NCI-H510A (cell line): ENCODE measurements at places on chromosomes 1 and 21.

DNA sequence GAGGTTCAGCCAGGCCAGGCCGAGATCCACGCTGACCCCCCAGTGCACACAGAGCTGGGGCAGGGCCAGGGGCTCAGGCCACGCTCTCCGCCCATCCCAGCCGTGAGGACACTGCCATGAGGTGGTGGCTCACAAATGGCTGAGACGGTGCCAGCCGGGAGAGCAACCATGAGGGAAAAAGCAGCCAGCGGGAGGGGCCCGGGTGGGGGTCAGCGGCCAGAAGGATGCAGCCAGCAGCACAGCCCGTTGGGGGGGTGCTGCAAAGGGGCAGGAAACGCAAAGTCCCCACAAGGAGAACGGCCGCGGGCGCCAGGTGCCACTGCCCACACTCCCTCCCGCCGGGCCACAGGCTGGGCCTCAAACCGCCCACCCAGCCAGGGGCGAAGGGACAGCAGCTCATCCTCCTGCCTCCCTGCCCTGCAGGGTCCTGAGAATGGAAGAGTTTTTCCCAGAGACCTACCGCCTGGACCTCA lies 8.3 kb downstream of the TTLL10 start:
- no peak for DNase-seq

- no peak for DNase-seq
Measured at GRCh38 chr1:100607628-100608240, 69.8 kb downstream of the GPR88 start.

DNA sequence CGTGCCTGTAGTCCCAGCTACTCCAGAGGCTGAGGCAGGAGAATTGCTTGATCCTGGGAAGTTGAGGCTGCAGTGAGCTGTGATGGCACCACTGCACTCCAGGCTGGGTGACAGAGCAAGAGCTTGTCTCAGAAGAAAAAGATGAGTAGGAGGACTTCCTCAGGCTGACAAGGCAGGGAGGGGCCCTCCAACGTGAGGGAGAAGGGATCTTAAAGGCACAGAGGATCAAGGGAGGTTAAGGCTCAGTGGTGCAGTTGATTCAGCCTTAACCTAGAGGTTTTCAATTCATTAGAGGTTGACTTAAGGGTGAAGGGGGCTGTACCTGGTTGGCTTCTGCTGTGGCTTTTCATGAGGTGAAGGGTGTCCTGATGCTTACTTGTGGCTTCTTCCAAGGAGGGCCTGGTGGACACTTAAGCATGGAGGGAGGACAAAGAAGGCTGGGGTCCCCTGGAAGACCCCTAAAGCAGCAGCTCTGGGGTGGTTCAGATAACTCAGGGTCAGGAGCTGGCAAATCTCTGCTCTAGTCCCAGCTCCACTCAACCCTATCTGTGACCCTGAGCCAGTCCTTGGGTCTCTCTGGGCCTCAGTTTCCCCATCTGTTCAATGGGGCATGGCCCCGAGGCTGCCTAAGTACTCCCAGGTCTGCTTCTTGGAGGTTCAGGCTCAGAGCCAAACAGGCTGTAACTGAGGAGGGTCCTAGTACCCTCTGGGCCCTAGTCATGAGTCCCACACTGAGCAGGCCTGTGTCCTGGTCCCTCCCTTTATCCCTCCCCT lies 6.3 kb downstream of the EXTL1 start:
- DNase-seq, result no peak

DNA sequence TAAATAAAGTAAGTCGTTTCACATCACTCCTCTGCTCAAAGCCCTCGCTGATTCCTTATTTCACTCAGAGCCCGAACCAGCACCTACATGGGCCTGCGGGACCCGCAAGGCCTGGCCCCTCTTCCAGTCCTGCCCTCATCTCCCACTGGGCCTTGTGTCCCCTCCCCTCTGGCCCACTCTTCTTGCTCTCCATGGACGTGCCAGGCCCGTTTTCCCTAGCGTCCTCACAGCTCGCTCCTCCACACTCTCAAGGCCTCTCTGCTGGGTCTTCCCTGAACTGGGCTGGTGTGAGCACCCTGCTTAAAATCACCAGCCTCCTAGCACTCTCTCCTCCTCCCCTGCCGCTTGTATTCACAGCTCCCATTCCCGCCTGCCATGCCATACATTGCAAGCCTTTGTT lies 237.9 kb downstream of the FOXD2 start:
- DNase-seq, result no peak

GRCh38 chr1:229554886-229555621 lies 3.5 kb downstream of the ABCB10 start:
- DNase-seq, result no peak

- no peak for DNase-seq
Measured at GRCh38 chr21:28419811-28420210, 572.9 kb downstream of the LTN1 start.

DNA sequence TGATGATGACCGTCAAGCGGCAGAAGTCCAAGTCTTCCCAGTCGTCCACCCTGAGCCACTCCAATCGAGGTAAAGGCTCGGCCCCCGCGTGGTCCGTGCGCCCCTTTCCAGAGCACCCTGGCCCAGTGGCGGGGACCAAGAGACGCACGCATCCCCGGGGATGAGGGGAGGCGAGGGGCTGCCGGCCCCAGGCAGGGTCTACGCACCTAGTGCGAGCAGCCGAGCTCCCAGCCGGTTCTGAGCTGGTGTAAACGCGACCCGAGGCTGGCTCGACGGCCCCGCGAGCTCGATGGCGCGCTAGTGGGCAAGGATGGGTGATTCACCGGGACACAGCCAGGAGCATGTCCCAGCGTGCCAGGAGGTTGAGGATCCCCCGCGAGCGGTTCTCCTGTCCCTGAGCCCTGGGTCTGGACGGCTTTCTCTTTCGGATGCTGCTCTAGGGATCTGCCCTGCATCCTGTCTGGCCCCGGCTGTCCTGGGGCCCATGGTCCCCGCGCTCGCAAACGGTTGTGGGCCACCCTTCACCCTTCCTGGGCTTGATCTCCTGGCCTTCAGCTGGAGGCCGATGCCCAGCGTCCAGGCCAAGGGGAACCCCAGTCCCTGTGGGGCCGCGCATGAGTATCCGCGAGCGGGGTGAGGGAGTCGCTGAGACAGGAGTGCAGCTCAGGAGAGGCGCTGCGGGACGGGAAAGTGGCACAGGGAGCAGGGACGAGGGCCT lies 689 bp downstream of the PKP1 start:
- no peak for DNase-seq

- DNase-seq, result no peak
Measured at GRCh38 chr1:186046437-186047211, 312.4 kb downstream of the HMCN1 start.

- no peak for DNase-seq
Measured at GRCh38 chr21:31211836-31212235, 132.2 kb downstream of the TIAM1 start.

- DNase-seq, result no peak
Measured at GRCh38 chr1:64654519-64655341, 90.1 kb upstream of the RAVER2 start.

- no peak for DNase-seq
Measured at GRCh38 chr1:177569476-177569875, 398.7 kb downstream of the BRINP2 start.
